Activated naive CD8-positive, alpha-beta T cell treated with anti-CD3 and anti-CD28 coated beads for 36 hours (primary cell): ENCODE measurements at places on chromosomes 7 and 10. TPM values are rescaled to one million over a fixed set of nuclear protein-coding genes. Genes with fewer than 3 reads are reported as not detected.
A peak's percentile ranks its signal among the peaks of the same experiment; 100 is the strongest.

- DNase-seq = no peak
Observed at GRCh38 chr7:147308539-147308938, 1191.9 kb downstream of the CNTNAP2 start.

DNA sequence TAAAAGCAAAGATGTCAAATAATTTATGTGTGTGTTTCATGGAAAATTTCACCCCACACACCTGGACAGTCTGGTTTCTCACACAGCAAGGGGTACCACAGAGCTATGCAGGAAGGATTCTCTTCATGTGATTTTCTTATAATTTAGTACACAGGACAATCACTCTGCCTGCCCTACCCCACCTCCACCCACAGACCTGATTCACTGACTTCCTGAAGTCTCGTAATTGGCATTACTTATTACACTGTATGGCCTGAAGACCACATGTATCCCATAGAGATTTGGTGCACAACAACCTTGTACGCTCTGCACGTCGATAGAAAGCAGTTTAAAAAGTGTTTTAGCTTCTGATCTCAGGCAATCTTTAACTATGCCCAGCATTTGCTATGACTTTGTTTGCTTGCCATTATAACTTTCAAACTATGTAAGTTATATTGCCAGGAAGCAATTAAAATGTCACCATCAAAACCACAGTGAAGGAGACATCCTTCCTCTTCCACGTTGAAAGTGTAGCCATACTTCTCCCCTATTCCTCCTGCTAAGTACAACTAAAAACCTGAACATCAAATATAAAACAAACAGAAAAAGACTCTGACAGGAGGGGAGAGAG is 279.4 kb upstream of the IMMP2L start:
- DNase-seq = no peak

DNA sequence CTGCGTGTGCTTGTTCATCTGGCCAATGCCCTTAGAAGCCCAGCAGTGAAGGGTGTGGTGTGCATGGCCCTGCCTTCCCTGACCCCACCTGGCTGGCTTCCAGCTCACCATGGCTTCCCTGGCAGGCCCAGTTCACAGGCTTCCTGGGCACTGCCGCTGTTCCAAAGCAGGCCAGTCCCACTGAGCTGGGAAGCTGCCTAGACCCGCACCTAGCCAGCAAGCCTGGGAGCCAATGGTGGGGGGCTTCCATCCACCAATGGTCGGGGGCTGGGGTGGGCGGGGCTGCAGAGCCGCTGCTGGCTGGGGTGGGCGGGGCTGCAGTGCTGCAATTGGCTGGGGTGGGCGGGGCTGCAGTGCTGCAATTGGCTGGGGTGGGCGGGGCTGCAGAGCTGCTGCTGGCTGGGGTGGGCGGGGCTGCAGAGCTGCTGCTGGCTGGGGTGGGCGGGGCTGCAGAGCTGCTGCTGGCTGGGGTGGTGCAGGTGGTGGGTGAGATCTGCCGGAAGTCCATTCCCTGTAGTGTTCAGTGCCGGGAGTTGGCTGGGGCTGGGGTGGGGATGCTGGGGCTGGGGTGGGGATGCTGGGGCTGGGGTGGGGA is 12.4 kb downstream of the CALY start:
- peak; percentile 66 for DNase-seq

Gene MKI67
- 210 TPM for total RNA-seq

DNA sequence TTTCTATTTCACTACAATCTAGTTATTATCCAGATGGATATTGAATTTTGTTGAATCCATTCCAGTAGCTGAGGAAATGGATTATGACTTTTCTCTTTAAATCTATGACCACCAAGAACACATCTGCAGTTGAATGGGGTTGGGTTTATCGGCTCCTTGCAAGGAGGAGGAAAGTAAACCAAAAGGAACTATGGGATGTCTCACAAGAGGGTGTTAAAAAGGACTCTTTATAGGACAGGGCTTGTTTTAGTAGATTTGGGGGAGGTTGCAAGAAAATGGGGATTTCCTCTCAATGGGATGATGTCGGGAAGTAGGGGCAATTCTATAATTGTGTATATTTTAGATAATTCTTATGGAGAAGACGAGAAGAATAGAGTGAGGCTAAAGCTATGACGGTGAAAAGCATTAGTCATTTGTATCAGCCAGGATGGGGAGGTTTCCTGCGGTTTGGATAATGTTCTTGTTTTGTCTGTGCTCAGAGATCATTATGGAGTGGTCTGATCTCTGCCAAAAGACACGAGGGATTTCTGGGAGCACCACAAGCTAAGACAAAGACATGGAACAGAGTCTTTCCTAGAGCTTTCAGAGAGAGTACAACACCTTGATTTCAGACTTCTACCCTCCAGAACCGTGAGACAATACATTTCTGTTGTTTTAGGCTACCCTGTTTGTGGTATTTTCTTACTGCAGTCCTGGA is 5.3 kb upstream of the LRRC61 start:
- DNase-seq = no peak

- DNase-seq = no peak
Observed at GRCh38 chr7:135768064-135768463, 19.5 kb upstream of the FAM180A start.

- no peak for DNase-seq
Observed at GRCh38 chr10:77207828-77208185, 429.8 kb downstream of the KCNMA1 start.

Gene FBXL13
- 0.78 TPM for total RNA-seq

DNA sequence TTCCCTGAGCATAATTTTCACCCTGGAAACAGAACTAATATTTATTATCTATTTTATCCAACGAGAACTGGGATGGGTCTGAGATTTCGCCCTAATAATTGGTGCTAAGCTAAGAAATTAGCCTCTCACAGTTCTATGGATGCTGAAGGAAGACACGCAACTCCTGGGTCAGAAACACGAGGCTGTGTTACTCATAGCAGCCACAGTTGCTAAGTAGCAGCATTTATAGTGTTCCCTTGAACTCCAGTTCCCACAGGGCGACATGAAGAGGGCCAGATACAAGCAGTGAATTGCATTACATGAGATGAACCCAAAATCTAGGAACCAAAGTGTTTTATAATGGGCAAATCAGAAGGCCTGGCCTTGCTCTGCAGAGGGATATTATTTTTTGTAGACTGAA is 109.8 kb upstream of the AGR3 start:
- no peak for DNase-seq

Gene LMOD2
- total RNA-seq = not detected

GRCh38 chr10:4850397-4850796 is 24.4 kb downstream of the AKR1E2 start:
- no peak for DNase-seq

Gene EPDR1
- 1.8 TPM for total RNA-seq

Gene AMPH
- not detected for total RNA-seq

- no peak for DNase-seq
Observed at GRCh38 chr7:153107826-153108225, 348.3 kb downstream of the ACTR3B start.

DNA sequence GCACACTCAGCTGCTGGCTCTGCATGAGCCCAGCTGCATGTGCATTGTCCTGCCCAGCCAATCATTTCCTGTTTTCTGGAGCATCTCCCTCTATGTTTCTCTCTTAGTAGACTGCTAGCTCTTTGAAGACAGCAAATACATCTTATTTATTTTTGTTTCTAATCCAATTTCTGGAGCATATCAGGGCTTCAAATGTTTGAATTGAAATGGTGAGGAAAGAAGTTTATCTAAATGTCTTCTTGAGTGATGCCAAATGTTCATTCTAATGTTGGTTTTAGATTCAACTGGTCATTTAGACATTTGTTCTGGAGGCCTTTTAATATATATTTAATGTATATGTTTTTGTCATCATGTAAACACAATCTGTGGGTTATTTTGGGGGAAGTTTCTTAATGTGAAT is 141.9 kb downstream of the DNAJB9 start:
- no peak for DNase-seq

Gene NOS3
- 5.8 TPM for total RNA-seq

GRCh38 chr7:137462074-137462715 is 118.7 kb upstream of the PTN start:
- no peak for DNase-seq

Gene TRIM73
- total RNA-seq = 1.1 TPM

GRCh38 chr10:89744026-89744425 is 42.6 kb downstream of the KIF20B start:
- no peak for DNase-seq

- no peak for DNase-seq
Observed at GRCh38 chr7:26390016-26390415, 98.4 kb downstream of the SNX10 start.
